ENCODE measurements at places on chromosomes 5 and 9.

GRCh38 chr5:125142458-125142857 is 396.0 kb upstream of the ZNF608 start:
- DNase-seq = no peak

GRCh38 chr5:32522429-32523143 is 62.8 kb upstream of the SUB1 start:
- DNase-seq = peak; percentile 33

DNA sequence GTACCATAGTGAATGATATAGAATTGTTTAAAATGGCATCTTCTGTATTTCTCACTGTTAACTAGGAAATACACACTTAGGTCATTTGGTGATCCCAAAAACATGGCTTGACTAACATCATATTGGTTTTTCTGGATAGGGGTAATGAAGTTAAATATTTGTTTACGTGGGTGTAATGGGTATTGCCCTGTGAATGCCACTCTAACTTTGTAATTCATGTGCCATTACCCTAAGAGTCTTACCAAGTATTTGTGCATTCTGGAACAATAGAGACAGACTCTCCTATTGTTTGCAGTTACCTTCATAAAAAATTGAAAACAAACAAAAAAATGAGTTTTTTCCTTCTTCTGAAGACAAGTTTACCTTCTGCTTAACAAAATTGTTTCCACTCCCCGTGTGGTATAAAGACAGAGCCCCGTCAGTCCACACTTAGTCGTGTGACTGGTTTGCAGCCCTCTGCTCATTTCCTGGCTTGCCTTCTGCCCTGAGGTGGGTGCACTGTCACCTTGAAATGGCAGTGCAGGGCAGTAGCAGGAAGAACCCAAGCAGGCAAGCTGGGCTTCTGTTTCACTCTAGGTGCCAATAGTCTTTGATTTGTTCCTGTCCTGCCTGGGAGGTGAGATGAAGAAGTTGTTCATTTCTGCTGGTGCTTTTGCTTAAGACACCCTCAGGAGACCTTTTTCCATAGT is 9.6 kb upstream of the CATSPER3 start:
- DNase-seq = no peak

- no peak for DNase-seq
Observed at GRCh38 chr5:168889039-168889438, 309.9 kb upstream of the PANK3 start.

GRCh38 chr5:150491876-150492275 is 16.1 kb upstream of the NDST1 start:
- DNase-seq = no peak

- DNase-seq = no peak
Observed at GRCh38 chr9:6183227-6183551, 32.4 kb upstream of the IL33 start.

DNA sequence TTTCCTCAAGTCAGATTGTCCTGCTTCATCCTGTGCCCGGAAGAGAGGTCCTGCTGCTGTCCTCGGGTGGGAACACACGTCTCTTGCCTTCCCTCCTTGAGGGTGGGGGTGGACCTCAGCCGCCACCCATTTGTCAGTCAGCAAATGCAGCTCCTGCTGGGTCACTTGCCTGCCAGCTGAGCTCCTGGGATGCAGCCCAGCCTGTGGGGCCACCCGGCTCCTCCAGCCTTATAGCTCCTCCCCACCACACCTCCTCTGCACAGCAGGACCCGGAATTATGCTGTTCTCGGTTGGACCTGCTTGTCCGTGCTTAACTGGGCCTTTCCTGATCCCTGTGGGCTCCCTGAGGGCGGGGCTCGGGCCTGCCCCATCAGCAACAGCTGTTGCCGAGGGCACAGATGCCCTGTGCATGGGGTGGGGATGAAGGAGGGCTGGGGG is 52.7 kb downstream of the RXRA start:
- DNase-seq = no peak

DNA sequence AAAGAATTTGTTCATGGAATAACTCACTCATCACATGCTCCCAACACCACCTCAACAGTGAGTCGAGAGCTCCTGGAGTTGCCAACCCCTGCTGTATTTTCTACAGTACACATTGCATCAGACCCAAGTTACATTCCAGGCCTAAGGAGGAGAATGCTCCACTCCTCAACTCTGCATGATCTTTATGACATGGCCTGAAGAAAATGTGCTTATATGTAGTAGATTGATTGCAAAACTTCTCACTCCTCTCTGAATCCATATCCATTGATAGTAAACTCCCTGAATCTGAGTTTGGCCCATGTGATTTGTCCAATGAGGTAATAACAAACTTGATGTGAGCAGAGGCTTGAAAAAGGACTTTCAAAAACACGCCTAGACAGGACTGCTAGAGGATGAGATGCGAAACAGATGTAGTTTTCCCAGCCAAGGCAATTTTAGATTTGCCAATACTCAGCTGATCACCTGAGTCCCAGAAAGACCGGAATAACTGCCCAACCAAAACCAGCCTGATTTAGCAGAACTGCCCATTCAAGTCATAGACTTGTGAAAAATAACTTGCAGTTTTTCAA is 29.0 kb upstream of the PAPPA start:
- no peak for DNase-seq

GRCh38 chr9:78448960-78449673 is 152.2 kb downstream of the PSAT1 start:
- DNase-seq = no peak

GRCh38 chr9:134640506-134641172 is 964 bp upstream of the COL5A1 start:
- no peak for DNase-seq

DNA sequence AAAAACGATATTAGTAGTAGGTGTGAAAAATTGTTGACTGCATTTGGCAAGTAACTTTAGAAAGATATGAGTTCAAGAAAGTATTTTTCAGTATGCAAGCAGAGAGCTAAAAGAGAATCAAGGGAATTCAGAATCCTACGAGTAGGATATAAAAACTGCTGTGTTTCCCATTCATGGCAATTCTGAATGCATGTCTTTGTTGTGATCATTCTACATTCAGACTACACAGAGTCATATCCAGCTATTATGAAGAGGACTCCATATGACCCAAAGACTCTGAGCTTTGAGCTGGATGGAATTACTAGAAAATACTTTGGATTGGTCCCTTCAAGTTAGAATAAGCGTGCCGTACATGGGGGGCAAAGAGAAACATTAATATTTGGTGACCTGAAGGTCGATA is 12.0 kb downstream of the IFNE start:
- DNase-seq = no peak

GRCh38 chr5:180591311-180591887 is at the start of gene SCGB3A1:
SCGB3A1 (minus strand) TSS chr5:180591499; CDS start chr5:180591462, 37 bp downstream.
- DNase-seq = no peak

GRCh38 chr5:93675460-93676450 is 65.6 kb downstream of the POU5F2 start:
- no peak for DNase-seq

GRCh38 chr9:110115341-110115820 is 92.6 kb downstream of the C9orf152 start:
- no peak for DNase-seq

- no peak for DNase-seq
Observed at GRCh38 chr9:129617167-129617566, 3.7 kb downstream of the C9orf50 start.

DNA sequence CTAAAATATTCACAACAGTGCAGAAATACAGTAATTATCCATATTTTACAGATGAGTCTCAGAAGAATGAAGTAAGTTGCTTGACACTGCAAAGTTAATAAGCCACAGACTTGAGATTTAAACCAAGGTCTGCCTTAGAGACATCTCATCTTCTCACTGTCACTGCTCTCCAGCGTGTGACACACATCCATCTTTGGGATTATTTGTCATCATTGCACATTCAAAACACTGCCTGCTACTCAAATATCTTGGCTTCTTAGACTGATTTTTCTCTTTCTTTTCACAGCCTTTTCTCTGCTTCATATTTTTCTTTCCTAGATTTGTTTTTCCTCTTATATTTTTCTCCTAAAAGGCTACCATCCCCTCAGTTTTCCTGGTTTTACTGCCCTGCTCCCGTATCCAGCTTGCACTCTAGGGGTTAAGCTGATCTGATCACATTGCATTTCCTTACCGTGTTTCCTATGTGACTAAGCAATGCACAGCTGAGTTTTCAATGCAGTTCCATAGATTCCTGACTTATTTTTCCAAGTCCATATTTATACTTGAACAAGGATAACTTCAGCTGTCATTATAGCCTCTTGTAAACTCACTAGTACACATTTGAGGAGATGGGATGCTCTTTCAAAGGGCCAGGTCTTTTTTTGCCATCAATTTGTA is 353.0 kb downstream of the PLK2 start:
- no peak for DNase-seq

DNA sequence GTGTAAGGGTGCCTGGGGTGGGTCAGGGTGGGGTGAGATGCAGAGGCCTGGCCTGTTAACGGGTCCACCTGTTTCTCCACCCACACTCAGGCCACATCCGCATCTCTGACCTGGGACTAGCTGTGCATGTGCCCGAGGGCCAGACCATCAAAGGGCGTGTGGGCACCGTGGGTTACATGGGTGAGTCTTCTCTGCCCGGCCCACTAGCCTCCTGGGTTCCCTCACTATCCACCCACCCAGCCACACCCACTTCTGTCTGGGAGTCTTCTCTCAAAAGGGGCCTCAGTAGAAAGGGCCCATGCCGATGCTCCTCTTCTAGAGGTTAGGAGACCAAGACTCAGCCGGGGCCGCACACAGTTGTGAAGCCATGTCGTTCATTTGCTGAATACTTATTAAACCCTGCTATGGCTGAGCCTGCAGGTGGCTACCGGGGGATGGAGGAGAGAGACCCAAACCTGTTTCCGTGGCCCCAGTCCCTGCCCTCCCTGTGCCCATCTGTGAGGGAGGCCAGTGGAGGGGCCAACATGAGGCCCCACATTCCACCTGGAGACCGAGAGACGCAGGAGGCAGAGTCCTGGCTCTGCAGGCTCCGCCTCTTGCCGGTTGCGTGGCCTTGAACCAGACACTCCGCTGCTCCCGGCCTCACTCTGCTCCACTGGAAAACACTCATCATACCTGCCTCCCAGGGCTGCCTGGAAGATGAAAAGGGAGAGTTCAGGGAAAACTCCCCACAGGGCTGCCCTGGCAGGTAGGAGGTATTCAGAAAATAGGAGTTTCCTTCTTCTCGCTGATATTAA is 8.7 kb downstream of the GRK6 start:
- DNase-seq = no peak

DNA sequence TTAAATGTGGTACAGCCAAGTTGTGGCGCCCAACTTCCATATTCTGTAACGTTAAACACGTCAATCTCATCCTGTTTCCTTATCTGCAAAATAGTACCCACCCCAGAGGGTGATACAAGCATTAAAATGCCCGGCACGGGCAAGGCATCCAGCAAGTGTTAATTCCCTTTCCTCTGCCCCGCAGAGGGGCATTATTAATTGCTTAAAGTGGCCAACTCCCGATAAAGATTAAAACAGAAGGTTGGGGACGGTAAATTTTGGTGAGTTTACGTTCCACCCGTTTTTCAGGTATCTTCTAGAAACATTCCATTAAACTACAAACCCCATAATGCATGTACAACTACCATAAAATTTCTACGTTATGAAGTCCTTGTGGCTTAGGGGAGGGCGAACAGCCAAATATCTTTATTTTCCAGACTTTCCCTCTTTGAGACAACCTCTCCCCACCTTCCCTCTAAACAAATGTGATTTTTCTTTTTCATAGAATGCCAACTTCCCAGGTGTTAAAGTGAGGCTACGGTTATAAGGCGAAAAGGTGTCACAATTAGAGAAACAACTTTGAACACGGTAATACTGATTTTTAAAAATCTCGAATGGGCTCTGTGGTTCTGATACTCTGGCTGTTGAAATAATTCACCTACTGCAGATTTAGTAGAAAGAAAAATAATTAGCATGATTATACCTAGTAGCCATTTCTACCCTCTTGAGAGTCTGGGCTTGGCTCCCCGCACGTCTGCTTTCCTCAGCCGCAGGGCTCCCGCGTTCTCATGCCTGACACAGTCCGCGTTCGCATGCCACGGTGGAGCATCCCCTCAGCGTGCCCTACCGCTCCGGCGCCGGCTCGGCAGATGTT is 1.2 kb upstream of the GPBP1 start:
- no peak for DNase-seq

DNA sequence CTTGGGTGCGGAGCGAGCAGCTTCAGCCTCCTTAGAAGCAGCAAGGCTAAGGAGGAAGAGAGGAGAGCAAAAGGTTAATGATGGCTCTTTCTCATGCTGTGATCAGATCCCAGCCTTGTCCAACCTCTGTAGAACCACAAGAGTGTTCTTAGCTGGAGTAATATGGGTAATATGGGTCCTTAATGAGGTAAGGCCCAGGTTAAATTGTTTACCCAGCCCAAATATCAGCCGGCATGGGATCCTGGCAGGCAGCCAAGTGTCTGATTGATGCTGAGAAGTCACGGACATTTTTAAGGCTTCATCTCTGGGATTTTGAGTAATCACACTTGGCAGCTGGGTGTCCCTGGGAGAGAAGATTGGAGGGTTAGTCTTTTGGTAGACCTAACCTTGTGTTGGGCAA is 32.3 kb downstream of the GLRA1 start:
- DNase-seq = no peak

DNA sequence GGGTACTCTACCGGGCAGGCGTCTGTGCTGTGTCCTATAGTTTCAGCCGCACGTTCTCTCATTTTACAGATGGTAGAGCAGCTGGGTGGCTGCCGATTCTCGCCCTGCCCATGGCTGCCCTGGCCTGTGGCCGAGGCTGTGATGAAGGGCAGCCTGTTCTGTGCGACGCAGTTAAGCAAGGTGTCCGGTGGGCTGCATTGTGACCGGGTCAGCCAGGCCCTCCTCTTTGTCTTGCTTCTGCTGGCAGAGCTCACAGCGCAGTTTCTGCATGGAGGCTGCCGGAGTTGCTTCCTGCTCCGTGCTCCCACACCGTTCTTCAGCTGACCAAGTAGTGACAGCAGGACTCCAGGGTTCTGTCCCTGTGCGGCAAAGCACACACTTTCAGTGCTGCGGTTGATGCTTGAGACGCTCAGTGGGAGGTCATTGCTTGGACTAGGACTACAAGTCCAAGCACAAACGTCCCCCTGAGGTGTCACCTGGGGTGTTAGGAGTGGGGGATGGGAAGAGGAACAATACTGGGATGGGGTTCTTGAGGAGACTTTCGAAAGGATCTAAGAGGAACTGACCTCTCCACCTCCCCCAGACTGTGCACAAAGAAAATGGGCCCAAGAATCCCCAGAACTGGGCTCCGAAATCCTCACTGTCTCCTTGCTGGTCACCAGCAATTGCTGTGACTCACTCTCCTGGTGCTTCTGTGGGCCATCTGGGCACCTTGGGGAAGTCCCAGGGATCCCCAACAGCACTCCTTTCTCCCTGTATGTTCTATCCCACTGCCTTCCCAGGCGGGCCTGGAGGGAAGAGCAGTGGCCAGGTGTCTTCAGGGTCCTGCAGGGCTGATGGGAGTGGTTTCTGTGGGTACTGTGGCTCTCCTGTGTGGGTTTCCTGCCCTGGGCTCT is 58.2 kb downstream of the GADD45G start:
- DNase-seq = no peak

GRCh38 chr9:75242426-75242825 is 154.1 kb downstream of the OSTF1 start:
- DNase-seq = no peak

- no peak for DNase-seq
Observed at GRCh38 chr9:13896047-13896446, 417.9 kb downstream of the NFIB start.

- no peak for DNase-seq
Observed at GRCh38 chr9:102087141-102087540, 348.7 kb upstream of the GRIN3A start.

GRCh38 chr5:31911291-31912265 is 262.5 kb downstream of the GOLPH3 start:
- DNase-seq = no peak

- no peak for DNase-seq
Observed at GRCh38 chr5:36765876-36766275, 110.7 kb upstream of the NIPBL start.

- no peak for DNase-seq
Observed at GRCh38 chr9:87889065-87889881, 6.6 kb downstream of the SPATA31E1 start.
